Naive thymus-derived CD4-positive, alpha-beta T cell (primary cell): ENCODE measurements at places on chromosomes 5 and 9. TPM values are rescaled to one million over a fixed set of nuclear protein-coding genes. Genes with fewer than 3 reads are reported as not detected.

FCN2 gene
- total RNA-seq, result not detected

ADAMTS19 gene
- total RNA-seq, result not detected in 2 replicates

TAF11L12 gene
- total RNA-seq, result not detected

EFNA5 gene
- not detected for total RNA-seq
